ENCODE measurements at places on chromosomes 1 and 21. TPM values are rescaled to one million over a fixed set of nuclear protein-coding genes. Genes with fewer than 3 reads are reported as not detected.

Gene FMO2
- total RNA-seq, result not detected

Gene PPOX
- total RNA-seq, result 85.4 TPM

- H3K27me3 ChIP-seq, result no peaks in the 10 kb centered on the region
- no peak overlapping the region for H3K4me3 ChIP-seq
- no peaks in the 10 kb centered on the region for H3K4me1 ChIP-seq
- DNase-seq, result no peak
- H3K27ac ChIP-seq, result no peak overlapping the region
- no peaks in the 10 kb centered on the region for H3K36me3 ChIP-seq
Measured at GRCh38 chr1:7861452-7861851, 8.6 kb upstream of the UTS2 start.

Gene ETV3
- total RNA-seq, result 86.3 TPM

Gene SPRR2F
- total RNA-seq, result not detected

GRCh38 chr21:37558676-37559211 is 192.2 kb downstream of the DYRK1A start:
- H3K4me3 ChIP-seq, result no peak overlapping the region
- no peak overlapping the region for H3K27ac ChIP-seq
- H3K4me1 ChIP-seq, result peaks cover 8% of the 10 kb centered on the region
- H3K36me3 ChIP-seq, result no peaks in the 10 kb centered on the region

Gene SAMSN1
- 43.8 TPM for total RNA-seq

DNA sequence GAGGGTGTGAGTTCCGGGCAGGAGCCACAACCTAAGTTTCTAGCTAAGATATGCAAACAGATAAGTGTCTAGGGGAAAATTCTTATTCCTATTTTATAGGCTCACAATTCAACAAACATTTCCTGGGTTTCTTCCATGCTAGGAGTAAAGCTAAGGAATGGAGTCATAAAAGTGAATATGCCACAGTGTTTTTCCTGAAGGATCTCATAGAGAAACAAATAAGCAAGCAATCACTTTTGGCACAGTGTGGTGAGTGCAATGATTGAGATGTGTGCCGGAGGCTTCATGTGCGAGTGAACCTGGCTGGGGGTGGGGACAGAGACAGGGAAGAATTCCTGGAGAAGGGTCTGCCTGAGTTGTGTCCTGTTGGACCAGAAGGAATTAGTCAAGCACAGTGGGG is 147.4 kb downstream of the TENT5C start:
- no peak for DNase-seq
- H3K36me3 ChIP-seq, result no peaks in the 10 kb centered on the region
- H3K27me3 ChIP-seq, result peaks cover 18% of the 10 kb centered on the region
- H3K27ac ChIP-seq, result no peak overlapping the region
- peaks cover 7% of the 10 kb centered on the region for H3K4me1 ChIP-seq

Gene CACHD1
- 2.2 TPM for total RNA-seq

GRCh38 chr21:40882192-40882915 is 35.4 kb upstream of the DSCAM start:
- H3K4me1 ChIP-seq, result no peaks in the 10 kb centered on the region
- H3K27me3 ChIP-seq, result no peaks in the 10 kb centered on the region
- no peak for DNase-seq
- H3K27ac ChIP-seq, result no peak overlapping the region
- H3K36me3 ChIP-seq, result no peaks in the 10 kb centered on the region

DNA sequence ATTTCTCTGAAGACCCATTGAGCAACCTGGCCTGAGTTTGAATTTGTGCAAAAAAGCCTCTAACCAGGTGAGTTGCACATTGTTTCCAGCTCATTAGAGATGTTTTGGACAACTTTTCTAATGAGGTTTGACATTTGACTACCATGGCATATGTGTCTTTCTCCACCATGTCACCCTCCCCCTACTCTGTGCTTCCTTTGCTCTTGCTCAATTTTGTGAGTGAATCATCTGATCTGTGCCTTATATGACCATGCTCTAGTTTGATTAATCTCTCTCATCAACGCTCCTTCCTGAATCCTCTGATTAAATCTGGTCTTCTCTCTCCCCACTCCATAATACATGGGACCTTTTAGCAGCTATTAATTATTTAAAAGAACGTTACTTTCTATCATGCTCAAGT is 144.8 kb upstream of the SAMSN1 start:
- no peaks in the 10 kb centered on the region for H3K36me3 ChIP-seq
- no peak overlapping the region for H3K4me3 ChIP-seq
- no peaks in the 10 kb centered on the region for H3K4me1 ChIP-seq
- no peak overlapping the region for H3K27ac ChIP-seq
- DNase-seq, result no peak

Gene CYP4A22
- total RNA-seq, result not detected

Gene SPRR1B
- total RNA-seq, result not detected

GRCh38 chr21:17775431-17776126 is 43.6 kb downstream of the C21orf91 start:
- no peaks in the 10 kb centered on the region for H3K27me3 ChIP-seq
- peaks cover 30% of the 10 kb centered on the region for H3K4me1 ChIP-seq
- peak; percentile 49 for DNase-seq
- peak overlapping the region; percentile 42 for H3K4me3 ChIP-seq
- H3K36me3 ChIP-seq, result no peaks in the 10 kb centered on the region

DNA sequence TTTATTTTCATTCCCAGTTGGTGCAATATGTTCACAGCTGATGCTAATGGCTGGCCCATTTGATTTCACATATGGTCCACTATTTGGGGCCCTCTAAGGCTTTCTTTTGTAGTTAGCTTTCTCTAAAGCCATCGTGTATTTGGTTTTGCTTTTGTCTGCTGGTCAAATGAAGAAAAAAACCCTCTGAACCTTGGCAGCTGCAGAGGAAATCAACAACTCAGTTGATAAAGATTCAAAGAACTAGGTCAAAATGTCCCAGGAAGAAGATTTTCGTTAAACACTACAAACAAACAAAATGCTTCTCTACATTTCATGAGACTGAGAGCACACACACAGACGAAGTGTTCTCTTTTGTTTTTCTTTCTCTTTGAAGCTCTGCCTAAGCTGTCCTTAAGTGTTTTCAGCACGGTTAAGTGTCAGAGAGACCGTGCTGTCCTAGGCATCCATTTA is 655.0 kb downstream of the RWDD3 start:
- no peak for DNase-seq
- no peaks in the 10 kb centered on the region for H3K27me3 ChIP-seq
- H3K4me1 ChIP-seq, result no peaks in the 10 kb centered on the region
- H3K27ac ChIP-seq, result no peak overlapping the region
- no peaks in the 10 kb centered on the region for H3K36me3 ChIP-seq

DNA sequence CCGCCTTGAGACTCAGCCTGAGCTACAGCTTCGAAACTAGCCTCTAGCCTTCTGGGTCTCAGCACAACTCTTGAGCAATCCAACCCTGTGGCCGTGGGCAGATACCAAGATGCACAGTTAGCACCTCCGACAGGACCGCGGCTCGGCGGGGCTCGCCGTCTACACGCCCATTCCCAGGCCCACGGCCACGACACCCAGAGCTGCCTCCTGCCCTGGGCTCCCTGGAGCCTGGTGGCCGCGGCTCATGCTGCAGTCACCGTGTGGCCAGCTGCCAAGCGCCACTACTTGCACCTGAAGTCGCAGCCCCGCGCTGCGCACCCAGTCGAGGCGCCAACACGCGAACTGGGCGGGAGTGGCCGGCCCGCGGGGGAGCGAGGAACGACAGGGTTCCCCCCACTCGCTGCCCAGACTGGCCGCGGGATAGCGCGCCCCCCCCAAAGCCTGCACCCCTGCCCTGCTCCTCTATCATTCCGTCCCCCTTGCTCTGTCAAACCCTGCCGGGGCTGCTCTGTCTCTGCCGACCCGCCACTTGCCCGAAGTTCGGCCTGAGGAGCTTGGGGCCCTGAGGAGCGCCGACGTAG is 729 bp upstream of the CDCA8 start:
- peak overlapping the region; percentile 35 for H3K27ac ChIP-seq
- DNase-seq, result no peak
- no peaks in the 10 kb centered on the region for H3K27me3 ChIP-seq
- no peaks in the 10 kb centered on the region for H3K36me3 ChIP-seq
- H3K4me1 ChIP-seq, result peaks cover 15% of the 10 kb centered on the region
- H3K4me3 ChIP-seq, result peak overlapping the region; percentile 76

DNA sequence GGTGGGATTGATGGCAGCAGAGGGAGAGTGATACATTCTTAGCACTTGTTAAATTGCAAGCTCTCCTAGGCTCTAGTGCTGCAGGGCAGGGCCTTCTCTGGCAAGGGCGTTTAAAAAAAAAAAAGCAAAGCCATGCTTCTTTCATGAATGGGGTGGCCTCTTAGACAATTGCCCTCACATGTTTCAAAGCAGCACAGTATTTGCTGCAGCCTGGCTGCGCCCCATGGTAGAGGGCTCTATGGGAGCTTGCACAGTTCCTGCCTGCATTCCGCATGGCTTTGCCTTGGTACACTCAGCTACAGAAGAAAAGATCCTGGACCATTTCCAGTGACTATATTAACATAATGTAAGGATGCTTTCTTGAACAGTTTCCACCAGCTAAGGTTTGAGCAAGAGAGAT is 267.2 kb downstream of the ZNF648 start:
- DNase-seq, result no peak
- H3K27me3 ChIP-seq, result peaks cover 6% of the 10 kb centered on the region
- H3K4me3 ChIP-seq, result no peak overlapping the region
- H3K36me3 ChIP-seq, result no peaks in the 10 kb centered on the region
- no peak overlapping the region for H3K27ac ChIP-seq

Gene ATP1A2
- total RNA-seq, result not detected

- H3K4me1 ChIP-seq, result no peaks in the 10 kb centered on the region
- DNase-seq, result no peak
- peaks cover 10% of the 10 kb centered on the region for H3K27me3 ChIP-seq
- no peaks in the 10 kb centered on the region for H3K36me3 ChIP-seq
- no peak overlapping the region for H3K27ac ChIP-seq
- H3K4me3 ChIP-seq, result no peak overlapping the region
Measured at GRCh38 chr1:179016706-179017382, 8.8 kb upstream of the FAM20B start.

GRCh38 chr1:6596351-6596750 is 6.3 kb downstream of the KLHL21 start:
- no peak overlapping the region for H3K4me3 ChIP-seq
- H3K36me3 ChIP-seq, result peaks cover 64% of the 10 kb centered on the region
- DNase-seq, result no peak
- H3K27me3 ChIP-seq, result no peaks in the 10 kb centered on the region

- no peak overlapping the region for H3K27ac ChIP-seq
- no peak for DNase-seq
- peaks cover 12% of the 10 kb centered on the region for H3K27me3 ChIP-seq
- H3K4me1 ChIP-seq, result peaks cover 3% of the 10 kb centered on the region
- H3K4me3 ChIP-seq, result no peak overlapping the region
Measured at GRCh38 chr1:184031409-184032107, 6.0 kb downstream of the COLGALT2 start.

Gene DHRS3
- 90.8 TPM for total RNA-seq

Gene KRTAP13-2
- total RNA-seq, result not detected

GRCh38 chr1:233121947-233122559 is 171.6 kb downstream of the NTPCR start:
- H3K27ac ChIP-seq, result no peak overlapping the region
- no peak for DNase-seq
- no peak overlapping the region for H3K4me3 ChIP-seq
- no peaks in the 10 kb centered on the region for H3K4me1 ChIP-seq

Data from T-cell (primary cell).